ENCODE measurements at places on chromosomes 16 and 17.

DNA sequence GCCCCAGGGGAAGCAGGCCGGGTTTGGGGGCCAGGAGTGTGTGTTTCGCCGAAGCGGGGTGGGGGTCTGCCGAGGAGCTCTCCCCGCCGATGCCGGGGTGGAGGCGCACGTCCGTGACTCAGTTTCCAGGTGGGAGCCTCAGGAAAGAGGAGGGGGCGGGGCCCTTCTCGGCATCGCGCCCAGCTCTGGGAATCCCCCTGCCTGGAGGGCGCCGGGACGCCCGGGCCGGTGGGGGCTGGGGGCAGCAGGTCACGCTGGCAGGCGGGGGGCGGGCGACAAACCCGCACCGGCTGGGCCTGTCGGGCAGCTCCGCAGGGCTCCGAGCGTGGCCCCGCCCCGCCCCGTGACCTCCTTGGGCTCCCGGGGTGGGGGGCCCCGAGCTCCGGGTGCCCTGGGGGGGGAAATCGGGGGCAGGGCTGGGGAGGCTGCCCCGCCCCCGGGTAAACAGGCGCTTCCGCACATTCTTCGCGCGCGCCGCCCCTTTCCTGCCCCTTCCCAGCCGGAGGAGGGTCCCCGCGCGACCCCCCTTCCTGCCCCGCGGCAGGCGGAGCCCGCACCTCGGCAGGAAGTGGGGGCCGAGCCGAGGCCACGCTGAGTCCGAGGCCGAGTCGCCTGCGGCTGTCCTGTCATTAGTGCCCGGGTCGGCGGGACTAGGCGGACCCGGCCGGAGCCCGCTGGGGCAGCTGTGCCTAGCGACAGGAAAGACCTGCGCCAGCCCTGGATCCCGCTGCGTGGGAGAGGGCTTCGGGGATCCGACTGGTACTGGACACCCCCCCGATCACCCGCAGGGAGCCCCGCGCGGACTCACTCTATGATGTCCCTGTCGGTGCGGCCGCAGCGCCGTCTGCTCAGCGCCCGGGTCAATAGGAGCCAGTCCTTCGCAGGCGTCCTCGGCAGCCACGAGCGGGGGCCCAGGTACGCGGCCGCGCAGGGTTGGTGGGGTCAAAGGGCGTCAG lies 9.3 kb downstream of the RIPOR1 start:
- DNase-seq = peak; percentile 57

- DNase-seq = no peak
Measured at GRCh38 chr17:16251556-16251955, 34.5 kb downstream of the PIGL start.

GRCh38 chr16:81003610-81004460 lies 2.9 kb downstream of the CMC2 start:
- peak; percentile 17 for DNase-seq

- DNase-seq = no peak
Measured at GRCh38 chr17:9195961-9196670, 174.8 kb downstream of the NTN1 start.

GRCh38 chr17:58989629-58990028 lies 117.1 kb downstream of the TRIM37 start:
- DNase-seq = no peak

- peak; percentile 17 for DNase-seq
Measured at GRCh38 chr17:34579979-34580684, 750 bp downstream of the TMEM132E start.

- DNase-seq = no peak
Measured at GRCh38 chr16:8943966-8944759, 19.5 kb downstream of the USP7 start.

DNA sequence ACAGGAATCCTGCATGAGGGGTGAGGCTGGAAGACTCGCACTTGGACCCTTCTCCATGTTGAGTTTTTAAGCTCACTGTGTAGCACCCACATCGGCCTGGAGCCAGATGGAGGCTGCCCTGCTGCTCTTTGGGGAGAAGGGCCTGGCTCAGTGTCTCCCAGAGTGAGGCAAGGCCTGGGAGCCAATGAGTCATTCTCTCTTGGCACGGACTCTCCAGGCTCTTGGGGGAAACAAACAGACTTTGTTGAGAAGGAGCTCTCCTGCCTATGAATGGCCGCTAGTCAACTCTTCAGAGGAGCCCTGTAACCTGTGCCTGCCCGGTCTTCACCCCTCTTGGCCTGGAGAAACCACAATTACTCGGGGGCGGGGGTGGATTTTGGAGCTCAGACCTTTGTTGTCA lies 50.8 kb upstream of the MAF start:
- DNase-seq = no peak

- peak; percentile 82 for DNase-seq
Measured at GRCh38 chr17:77375917-77376651, 235.3 kb downstream of the SEC14L1 start.

DNA sequence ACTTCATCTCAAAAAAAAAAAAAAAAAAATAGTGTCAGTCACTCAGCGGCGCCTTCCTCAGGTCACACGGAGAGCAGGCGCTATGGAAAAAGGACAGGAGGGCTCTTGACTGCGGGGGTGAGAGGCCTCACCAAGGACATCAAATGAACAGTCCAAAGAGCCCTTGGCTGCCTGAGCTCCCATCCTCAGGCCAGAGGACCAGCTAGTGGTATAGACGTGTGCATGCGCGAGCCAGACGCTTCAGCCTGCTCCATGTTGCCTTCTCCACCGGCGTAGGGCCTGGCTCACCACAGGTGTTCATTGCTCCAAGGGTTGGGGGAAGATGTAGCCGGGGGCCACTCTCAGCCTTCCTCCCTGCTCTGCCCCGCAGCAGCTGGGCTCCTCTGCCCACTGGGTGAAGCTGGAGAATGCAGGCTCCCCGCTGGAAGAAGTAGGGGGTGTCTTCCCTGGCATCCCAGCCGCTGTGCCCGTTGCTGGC lies 65.8 kb upstream of the PLCG2 start:
- DNase-seq = no peak

DNA sequence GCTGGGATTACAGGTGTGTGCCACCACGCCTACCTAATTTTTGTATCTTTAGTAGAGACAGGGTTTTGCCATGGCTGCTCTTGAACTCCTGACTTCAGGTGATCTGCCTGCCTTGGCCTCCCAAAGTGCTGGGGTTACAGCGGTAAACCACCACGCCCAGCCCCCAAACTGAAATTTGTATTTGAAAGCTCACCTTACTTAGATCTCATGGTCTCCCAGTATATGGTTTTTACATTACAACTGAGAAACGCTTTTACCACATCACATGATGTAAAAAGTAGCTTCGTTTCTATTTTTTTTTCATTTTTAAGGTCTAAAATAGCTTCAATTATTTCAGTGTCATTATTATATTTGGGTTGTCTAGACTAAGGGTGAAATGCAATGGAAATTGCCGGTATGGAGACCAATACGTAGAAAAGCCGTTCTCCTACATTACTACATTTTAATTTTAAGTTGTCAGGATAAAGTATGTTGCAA lies 93.3 kb downstream of the BCAS3 start:
- DNase-seq = no peak

DNA sequence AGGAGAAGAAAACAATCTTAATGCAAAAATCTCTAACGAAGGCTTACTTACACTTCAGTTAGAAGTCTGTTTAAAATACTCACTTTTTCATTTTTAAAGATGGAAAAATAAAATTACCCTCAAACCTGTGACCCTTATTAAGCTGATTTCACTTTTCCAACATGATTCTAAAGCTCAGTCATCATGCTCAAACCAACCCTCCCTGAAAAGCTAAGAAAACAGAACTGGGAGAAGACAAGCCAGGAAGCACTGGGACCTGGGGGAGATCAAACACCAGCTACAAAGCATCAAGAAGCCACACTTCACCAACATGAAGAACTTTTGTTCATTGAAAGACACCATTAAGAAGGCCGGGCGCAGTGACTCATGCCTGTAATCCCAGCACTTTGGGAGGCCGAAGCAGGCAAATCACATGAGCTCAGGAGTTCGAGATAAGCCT lies 88.8 kb downstream of the LITAF start:
- no peak for DNase-seq

GRCh38 chr17:40625311-40625710 lies 22.3 kb downstream of the SMARCE1 start:
- DNase-seq = no peak

DNA sequence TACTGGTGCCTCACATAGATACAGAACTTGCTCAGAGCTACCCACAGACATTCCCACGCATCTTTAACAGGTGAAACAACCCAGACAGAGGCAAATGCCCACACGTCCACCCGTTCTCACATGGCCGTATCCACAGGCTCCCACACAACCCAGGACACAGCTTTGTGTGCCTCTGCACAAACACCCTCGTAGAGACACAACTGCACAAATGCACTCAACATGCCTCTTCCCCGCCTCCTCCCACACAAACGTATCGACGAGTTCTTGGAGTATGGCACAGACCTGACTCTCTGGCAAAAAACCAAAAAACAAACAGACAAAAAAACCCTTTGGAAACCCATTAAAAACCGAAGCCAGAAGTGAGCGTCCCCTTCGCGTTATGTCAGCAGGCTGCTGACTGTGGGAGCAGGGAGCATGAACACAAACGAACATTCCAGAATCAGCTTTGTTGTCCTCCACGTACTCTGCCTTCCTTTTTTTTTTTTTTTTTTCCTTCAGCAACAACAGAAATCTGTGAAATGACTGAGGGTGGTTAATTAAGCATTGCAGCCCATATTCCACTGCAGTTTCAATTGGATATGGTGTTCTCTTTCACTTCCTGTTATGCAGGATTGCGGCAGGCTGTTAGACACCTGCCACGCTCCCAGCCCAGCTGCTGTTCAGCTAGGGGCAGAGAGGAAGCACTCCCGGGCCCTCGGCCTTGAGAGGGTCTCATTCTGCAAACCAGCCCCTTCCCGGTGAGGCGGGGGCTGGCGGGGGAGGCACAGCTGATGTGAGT lies 313.7 kb downstream of the MAF start:
- DNase-seq = peak; percentile 35

GRCh38 chr16:85437166-85438052 lies 175.7 kb upstream of the GSE1 start:
- no peak for DNase-seq

DNA sequence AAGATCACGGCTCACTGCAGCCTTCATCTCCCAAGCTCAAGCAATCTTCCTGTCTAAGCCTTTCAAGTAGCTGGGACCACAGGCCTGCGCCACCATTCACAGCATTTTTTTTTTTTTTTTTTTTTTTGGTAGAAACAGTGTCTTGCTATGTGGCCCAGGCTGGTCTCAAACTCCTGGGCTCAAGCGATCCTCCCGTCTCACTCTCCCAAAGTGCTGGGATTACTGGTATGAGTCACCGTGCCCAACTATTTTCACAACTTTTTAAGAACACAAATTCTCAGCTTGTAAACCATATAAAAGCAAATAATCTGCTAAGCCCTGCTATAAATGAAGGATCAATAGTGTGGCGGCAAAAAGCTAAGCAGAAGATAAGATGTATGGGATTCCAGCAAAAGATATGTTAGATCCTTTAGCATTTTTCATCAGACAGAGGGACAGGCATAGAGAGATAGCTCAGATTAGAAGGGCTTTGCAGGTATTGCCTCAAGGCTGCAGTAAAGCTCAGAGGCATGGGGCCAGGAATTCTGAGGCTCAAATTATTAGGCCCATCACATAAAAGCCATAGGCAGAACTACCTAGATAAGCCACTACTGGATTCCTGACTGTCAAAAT lies 55.1 kb downstream of the EMP2 start:
- no peak for DNase-seq

DNA sequence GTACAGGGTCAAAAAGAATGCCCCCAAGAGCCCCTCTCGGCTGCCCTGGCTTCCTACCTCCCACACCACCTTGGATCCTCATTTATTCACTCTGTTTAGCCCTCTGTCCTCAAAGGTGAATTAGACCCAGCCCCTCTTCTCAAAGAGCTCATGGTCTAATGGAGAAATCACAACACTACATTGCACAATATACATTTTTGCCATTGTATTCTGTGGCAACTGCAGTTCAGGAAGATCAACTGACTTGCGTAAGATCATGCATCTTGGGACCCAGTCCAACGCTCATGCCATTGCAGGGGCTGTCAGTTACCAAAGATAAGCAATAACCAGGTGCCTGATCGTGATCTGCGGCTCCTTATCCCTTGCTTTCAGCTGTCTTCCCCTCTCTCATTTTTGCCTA lies 1.4 kb downstream of the KRT38 start:
- no peak for DNase-seq

DNA sequence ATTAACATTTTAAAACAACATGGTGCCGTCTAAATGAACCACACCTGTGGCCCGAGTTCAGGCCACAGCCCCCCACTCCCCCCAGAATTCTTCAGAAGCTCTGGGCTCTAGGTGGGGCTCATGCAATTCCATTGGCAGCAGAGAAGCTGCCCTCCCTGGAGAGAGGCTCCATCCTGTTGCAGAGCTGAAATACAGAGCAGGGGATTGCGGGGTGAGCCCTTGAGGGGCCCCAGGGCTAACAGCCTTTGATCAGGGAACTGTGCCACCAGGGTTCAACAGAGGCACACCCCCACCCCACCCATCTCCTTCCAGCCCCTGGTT lies 69.3 kb downstream of the ABR start:
- DNase-seq = no peak

DNA sequence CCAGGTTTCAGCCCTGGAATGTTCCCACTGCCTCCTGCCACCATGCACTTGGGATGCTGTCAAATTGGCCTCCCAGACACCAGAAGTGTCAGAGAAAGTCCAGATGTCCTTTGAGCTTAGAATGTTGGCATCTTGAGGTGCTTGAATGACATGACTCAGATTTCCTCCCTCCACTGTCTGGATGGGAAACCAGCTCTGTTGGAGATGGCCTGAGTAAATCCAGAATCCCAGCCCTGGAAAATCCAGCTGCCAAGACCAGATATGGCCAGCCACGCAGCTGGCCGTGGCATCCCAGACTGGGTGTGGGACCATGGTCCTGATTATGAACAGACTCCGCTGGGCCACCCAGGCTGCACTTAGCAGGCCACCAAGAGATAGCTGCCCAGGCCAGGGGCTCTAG lies 57.0 kb upstream of the CLEC3A start:
- no peak for DNase-seq

DNA sequence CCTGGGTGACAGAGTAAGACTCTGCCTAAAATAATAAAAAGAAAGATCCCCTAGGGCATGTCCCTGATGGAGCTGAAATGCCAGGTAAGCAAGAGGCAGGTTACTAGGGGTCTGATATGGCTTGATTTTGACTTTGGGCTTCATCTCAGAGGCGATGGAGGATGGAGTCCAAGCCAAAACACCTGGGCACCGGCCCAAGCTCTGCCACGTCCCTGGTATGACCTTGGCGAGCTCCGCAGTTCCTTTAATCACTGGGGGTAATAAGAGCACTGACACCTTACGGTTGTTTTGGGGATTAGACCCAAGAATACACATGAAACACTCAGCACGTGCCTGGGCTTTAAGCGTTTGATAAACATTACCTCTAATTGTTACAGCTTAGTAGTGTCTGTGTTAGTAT lies 350.8 kb upstream of the HSBP1 start:
- no peak for DNase-seq

DNA sequence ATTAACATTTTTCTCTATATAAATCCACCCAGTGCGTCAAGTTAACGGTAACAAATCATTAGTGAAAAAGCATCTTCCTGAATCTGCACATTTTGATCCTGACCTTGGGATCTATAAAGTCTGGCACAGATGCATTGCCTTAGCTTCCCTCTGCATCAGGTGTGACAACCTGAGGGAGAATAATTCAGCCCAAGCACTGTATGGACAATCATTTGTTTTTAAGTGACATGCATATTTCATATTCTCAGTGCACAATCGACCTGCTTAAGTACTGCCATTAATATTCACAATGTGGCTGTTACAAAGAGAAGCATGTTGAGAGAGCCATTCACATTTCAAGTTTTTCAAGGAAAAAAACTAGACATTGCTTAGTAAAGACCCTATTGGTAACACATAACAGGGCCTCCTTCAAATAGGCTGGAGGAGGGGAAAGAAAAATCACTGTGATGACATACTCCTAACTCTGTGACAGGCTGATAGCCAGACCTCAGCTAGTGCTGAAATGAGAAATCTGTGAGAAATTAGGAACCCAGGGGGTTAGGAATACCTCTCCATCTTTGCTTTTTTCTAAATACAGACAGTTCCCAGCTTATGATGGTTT lies 505.3 kb upstream of the CDH5 start:
- no peak for DNase-seq

All from stimulated activated naive CD8-positive, alpha-beta T cell treated with anti-CD3 and anti-CD28 coated beads, Interleukin-15, Interleukin-2, amounts not matched to agents 100 U/mL and 50 U/mL, for 24 hours (primary cell).